SHP77 (cell line): ENCODE measurements at places on chromosomes 12 and 14.

GRCh38 chr12:131793243-131794022 is 34.8 kb upstream of the MMP17 start:
- DNase-seq = no peak

DNA sequence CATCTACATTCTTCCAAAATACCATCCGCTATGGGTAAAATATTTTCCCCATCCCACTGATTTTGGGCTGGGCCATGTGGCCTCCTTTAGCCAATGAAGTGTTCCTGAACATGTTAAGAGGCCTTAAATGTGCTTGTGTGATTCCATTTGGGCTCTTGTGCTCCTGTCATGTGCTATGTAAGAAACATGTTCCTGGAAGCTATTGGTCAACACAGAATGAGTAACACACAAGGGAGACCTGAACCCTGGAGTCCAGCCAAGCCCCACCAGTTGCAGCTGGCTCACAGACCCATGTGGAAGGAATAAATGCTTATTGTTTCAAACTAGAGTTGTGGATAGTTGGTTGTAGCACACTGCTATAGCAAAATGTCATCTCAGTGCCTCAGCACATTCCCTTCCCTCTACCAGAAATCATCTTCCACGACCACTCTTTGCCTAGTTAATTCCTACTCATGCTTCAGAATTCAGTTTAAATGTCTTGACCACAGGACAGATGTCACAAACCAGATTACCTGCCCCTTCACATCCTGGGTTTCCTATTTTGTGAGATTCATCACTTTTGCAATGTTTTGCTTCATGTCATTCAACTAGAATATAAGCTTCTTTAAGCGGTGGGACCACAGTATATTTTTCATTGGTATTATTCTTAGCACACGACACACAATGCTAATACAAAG is 217.3 kb upstream of the EEA1 start:
- no peak for DNase-seq

DNA sequence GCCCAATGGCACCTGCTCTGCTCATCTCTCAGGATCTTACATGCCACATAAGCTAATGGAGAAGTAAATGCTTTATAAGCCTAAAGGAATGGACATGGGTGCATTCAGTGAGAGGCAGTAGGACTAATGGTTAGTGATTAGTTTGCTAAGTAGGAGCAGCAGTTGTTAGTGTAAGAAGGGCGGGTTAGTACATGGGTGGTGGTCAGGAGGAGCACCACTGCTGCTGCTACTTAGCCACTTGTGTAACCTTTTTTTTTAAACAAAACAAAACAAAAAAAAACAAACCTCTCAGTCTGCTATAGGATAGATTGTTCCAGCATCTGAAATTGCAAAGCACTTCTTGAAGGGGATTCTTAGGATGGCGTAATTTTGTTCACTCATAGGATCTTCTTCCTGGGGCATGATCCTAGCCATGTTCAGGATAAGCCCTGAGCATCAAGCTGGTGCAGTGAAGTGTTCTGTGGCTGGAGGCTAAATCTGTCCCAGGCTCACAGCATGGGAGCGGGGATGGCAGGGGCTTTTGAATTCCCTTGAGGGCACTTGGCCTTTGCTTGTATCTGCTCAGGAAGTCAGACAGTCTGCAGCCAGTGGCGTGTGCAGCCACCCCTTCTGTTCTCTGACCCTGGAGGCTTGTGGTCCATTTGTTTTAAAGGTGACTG is 63.6 kb downstream of the CHST11 start:
- DNase-seq = no peak

- DNase-seq = no peak
Observed at GRCh38 chr14:69769623-69770022, 2.7 kb downstream of the SRSF5 start.

DNA sequence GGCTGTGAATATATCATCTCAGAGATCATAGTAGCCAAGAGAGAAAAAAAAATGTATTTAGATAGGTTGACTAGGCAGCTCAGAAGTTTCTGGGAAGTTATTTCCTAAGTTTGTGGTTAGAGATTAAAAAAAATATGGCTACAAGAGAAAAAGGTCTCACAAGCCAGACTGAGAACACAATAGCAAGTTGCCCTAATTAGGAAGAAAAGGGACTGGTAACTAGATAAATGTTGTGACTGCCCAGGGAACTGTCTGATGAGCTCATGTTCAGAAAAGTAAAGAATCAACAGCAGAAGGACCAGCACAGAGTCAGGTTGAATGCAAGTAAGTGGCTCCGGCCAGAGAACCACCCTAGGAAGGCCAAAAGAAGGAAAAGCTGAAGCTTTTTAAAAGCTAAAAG is 256.6 kb downstream of the PRKD1 start:
- DNase-seq = no peak
